ENCODE measurements at places on chromosomes 1 and 21. TPM values are rescaled to one million over a fixed set of nuclear protein-coding genes. Genes with fewer than 3 reads are reported as not detected.

DEPDC1 gene
- 12.2 TPM for total RNA-seq

EFNA3 gene
- 4.9 TPM for total RNA-seq

PGLYRP4 gene
- total RNA-seq: not detected

JUN gene
- 40.9 TPM for total RNA-seq

C1orf87 gene
- total RNA-seq: not detected

All from A549 treated with CpdA at 1 μM for 4 hours (cell line).